Pulmonary artery endothelial cell (primary cell): ENCODE measurements at places on chromosomes 12 and 14. TPM values are rescaled to one million over a fixed set of nuclear protein-coding genes. Genes with fewer than 3 reads are reported as not detected.

DNA sequence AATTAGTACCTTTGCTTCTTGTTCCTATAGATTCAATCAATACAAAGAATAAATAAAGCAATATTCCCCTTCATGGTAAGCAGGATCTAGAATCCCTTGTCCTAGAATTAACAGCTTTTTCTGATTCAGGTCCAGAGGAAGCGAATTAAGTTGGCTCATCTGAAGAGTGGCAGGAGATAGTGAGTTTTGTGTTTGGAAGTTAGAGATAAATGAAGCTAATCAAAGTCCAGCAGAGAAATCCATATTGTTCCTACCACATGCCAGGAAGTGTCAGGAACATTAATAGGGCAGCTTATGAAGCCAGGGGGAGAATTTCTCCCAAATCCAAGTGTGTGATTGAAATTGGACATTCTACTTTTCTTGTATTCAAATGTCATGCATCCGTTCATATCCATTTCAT, 13.9 kb downstream of the CAPZA3 start:
- DNase-seq: no peak

DNA sequence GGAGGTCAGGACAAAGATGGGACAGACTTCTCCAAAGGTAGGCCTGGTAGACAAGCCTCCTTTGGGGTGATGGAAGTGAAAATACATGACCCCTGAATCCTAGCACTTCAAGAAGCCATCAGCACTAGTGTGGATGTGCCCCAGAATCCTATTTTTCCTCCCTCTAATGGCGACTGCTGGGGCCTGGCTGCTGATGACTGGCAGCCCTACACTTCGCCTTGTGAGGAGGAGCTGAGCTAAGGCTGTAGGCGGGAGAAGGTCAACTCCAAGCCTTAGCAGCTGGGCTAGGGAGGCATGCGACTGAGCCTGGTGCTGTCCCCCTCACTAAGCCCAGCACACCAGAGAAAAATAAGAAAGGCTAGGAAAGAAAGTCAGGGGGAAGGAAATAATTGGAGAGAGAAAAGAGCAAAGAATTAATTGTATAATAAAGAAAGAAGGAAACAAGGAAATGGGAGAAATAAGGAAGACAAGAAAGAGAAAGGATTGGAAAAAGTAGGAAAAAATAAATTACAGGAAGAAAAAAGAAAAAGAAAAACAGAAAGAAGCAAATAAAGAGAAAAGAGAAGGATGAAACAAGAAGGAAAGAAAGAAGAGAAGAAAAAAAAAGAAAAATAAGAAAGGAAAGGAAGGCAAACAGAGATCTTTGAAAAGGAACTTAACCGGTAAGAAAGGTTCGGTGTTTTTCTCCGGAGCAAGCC, 4.7 kb upstream of the HOXC10 start:
- no peak for DNase-seq

DNA sequence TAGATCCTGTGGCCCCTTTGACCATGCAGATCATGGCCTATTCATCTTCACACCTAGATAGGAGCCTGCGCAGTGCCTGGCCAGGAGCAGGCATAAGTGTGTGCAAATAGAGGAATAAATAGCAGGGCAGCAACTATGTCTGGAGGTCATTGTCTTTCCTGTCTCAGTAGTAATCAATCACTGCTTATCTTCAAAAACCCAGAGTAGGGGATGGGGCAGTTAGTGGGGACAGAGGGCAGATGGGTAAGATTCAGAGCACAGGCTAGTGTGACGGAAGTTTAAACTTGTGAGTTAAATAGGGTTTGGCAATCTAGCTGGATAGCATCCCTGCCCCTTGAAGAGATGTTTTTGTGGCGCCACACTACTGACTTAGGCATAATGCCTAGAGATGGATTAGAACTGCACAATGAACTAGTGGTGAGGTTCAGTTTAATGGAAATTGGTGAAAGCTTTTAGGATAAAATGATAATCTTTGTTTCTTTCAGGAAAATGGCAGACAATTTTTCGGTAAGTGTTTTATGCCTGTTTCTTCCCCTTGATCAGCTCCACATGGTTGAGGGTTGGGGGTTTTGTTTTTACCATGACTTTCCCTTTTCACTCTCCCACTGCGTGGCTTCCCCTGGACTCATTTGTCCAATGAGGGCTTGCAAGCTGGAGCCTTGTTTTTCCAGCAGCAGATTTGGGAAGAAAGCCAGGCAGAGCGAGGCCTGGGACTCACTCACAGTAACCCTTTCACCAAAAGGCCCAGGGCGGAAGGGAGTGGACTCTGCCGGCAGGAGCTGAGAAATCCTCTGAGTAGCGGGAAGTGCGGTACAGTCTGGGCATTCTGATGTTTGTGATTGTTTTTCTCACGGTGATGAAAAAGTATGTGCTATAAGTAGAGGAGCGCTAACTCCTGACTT, 8.1 kb downstream of the LGALS3 start:
- DNase-seq: peak; percentile 77

GRCh38 chr14:34982421-34983147, at the start of gene SRP54:
Gene SRP54 (plus strand): TSS chr14:34982992. CDS start chr14:34996710, 13,718 bp downstream.
- DNase-seq: peak; percentile 93

DNA sequence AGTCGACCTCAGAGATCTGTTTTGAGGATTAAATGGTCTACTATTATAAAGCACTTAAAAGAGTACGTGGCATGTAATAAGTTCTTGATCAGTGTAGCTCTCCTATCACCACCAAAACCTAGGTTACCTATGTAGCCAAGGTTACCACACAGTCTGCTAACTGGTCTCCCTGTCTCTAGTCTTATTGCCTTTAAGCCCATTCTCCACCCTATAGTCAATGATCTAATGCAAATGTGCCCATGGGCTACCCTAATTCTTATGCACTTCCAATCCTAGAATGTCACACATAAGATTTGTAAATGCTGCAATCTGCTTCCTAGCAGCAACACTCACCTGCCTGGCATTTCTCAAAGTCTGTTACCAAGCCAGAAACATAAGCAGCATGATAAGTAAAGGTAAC, 44.9 kb downstream of the C2CD5 start:
- DNase-seq: no peak

GRCh38 chr12:29733060-29733459, 50.7 kb downstream of the TMTC1 start:
- no peak for DNase-seq

- no peak for DNase-seq
These were observed 486.7 kb downstream of the APAF1 start for GRCh38 chr12:99131751-99132199.

GRCh38 chr12:113184098-113184899, 979 bp downstream of the DDX54 start:
- no peak for DNase-seq

Gene STAB2
- total RNA-seq: not detected in 2 replicates

DNA sequence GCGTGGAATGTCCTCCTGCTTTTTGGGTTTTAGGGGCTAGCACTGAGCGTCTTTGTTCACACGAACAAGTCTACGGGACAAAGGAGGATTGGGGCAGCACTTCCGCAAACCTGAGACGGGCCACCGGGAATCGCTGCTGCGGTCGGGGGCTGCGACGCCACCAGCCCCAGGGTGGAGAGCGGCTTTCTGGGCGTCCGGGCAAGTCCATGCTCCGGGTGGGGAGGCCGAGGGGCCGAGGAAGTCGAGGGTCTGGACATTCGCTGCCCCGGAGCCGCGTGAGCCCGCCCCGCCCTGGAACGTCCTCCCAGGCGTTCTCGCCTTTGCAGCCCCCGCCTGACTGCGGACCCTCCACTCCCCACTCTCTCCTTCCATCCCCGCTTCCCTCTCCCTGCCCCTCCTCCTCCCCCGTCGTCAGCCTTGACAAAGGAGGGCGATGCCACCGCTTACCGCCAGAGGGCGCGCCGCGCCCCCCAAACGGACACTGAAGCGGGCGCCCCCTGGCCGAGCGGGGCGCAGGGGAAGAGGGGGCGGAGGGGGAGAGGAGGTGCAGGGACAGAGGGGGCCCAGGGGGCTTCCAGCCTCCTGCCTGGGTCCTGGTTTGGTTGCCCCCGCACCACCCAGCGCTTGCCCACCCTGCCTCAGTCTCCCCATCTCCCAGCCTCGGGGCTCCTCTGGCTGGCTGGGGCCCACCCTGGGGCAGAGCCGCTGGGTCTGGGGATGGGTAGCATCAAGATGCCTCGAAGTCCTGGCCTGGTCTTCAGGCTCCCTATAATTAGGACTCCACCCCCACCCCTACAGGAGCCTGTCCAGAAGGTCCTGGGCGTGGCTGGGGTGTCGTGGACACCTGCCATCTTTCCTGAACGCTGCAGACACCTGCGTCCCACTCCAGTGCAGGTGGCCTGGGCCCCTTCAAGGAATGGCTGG, 39.1 kb upstream of the INF2 start:
- no peak for DNase-seq

Gene DENND5B
- 7.8 and 10.8 TPM in 2 replicates for total RNA-seq

GRCh38 chr14:65866448-65866847, 453.9 kb downstream of the FUT8 start:
- DNase-seq: no peak

GRCh38 chr14:102275866-102276265, 29.1 kb downstream of the MOK start:
- DNase-seq: no peak

Gene TNFAIP2
- total RNA-seq: 23.2 and 25.3 TPM in 2 replicates

DNA sequence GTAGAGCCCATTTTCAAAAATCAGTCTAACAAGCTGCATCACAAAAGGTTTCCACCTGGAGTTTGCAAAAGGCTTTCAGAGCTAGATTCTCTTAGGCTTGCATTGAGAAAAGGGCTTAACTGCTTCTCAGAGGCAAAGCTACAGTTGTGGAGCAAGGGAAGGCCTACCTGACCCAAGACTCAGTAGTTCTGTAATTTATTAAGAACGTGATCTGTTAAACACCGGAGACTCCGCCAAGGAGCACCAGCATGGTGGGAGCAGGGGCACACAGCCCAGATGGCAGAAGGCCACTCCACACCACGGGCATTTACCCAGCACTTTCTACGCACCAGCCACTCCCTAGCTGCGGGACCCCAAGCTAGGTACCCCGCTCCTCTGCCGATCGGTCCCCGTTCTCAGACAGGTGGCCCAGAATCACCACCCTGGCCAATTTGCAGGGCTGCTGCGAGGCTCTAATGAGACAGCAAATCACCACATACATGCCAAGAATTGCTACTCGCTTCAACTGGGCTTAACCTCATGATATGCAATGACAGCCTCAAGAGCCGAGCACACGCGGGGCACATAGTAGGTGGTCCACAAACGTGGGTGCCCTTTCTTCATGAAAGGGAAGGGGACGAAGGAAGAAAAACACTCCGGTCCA, 1.5 kb downstream of the ITPK1 start:
- no peak for DNase-seq

Gene CIT
- total RNA-seq: 15.8 and 29.7 TPM in 2 replicates

Gene GNB3
- total RNA-seq: 0.79 and 1.4 TPM in 2 replicates

GRCh38 chr12:122199484-122200355, 3.8 kb upstream of the B3GNT4 start:
- DNase-seq: no peak

DNA sequence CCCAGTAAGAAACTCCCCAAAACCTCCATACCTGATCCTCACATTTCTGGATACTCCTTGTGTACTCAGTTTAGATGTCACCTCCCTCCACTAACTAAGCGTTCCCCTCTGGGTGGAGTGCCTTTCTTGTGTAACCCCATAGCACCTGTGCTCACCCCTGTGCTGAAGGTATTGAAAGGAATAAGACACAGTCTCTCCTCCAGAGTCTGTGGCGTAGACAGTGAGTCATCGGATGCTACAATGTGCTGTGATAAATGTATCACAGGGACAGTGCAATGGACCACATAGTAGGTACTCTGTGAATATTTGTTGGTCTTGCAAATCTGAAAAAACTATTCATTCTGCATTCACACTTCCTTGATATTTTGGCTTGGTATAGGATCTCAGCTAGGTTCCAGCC, 30.8 kb downstream of the TSPAN9 start:
- DNase-seq: no peak

Gene TAS2R46
- 1.3 and 1.6 TPM in 2 replicates for total RNA-seq

- no peak for DNase-seq
These were observed 541.8 kb upstream of the FBXO33 start for GRCh38 chr14:39974036-39974435.

GRCh38 chr14:106547735-106548434, 1021.5 kb downstream of the TMEM121 start:
- no peak for DNase-seq

GRCh38 chr12:27607591-27607990, 83.6 kb downstream of the PPFIBP1 start:
- DNase-seq: no peak

GRCh38 chr12:27105746-27106536, 23.6 kb upstream of the C12orf71 start:
- no peak for DNase-seq

DNA sequence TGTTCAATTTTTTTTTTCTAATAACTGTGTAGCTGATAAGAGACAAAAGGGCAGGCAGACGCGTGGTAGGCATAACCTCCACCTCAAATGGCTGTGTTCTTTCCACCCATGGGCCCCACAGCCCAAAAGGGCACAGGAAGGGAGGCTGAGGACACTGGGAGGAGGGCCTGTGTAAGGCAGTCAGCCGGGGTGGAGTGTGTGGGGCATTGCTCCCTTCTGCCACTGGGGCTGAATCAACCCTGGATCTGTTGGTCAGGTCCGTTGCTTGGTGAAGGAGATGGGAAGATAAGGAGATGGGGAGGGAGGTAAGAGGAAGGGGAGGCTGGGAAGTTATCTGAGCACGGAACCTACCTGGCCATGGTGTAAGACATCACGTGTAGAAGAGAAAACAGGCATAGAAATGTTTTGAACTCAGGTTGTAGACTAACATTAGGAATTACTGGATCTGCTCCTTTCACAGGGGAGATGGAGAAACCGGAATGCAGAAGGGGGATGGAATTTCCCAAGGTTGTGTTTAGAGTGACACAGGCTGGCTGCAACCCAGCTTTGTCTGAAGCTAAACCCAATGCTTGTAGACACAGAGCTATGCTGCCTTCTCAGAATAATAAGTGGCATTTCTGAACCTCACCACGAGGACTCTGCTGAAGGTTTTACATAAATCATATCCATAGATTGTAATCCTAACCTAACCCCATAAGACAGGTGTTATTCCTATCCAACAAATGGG, 138.5 kb upstream of the NOS1 start:
- DNase-seq: no peak

DNA sequence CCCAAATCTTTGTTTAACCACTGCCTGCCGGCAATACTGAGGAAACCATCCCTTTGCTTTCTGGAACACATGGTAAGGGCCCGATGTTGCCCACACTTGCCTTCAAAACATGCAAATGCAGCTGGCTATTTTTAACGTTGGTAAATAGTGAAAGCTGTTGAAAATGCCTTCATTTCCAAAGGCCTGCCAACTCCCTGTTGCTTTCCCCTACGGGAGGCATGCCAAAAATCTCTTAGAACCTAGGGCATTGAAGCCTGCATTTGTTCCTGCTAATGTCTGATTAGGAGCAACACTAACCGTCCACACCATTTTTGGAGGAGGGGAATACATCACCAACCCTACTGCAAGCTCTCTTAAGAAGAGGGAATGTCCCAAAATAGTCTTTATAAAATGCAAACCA, 152.6 kb upstream of the NOS1 start:
- DNase-seq: no peak

GRCh38 chr12:31702047-31702446, 26.8 kb downstream of the AMN1 start:
- DNase-seq: no peak

- DNase-seq: no peak
These were observed 127.2 kb downstream of the CMAS start for GRCh38 chr12:22173177-22173576.

GRCh38 chr12:6613015-6613775, 6.0 kb upstream of the CHD4 start:
- DNase-seq: no peak

GRCh38 chr14:60760644-60761364, 26.2 kb downstream of the MNAT1 start:
- DNase-seq: no peak
